ENCODE measurements at places on chromosomes 12 and 14. TPM values are rescaled to one million over a fixed set of nuclear protein-coding genes. Genes with fewer than 3 reads are reported as not detected.

PRH2 gene
- polyA plus RNA-seq, result 0.14 TPM

DNAI7 gene
- polyA plus RNA-seq, result 0.23 TPM

SYT1 gene
- 0.90 TPM for polyA plus RNA-seq

DNA sequence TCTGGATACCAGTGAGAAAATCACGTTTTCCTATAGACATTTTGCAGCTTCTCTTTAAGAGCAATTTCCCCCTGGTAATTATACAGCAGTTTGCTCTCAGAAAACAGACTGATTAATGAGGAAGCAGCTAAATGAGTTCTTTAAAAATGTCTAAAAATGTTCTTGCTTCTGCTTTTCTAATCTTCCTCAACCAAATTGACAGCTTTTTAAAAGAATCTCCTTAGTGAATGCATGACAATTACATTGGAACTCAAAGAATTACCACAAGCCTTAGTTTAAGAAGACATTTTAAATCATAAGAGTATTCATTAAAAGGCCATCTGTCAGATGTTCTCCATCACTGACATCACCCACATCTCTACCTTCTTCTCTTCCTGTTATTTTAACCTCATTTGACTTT lies 135.8 kb upstream of the PLXNC1 start:
- peak; percentile 34 for DNase-seq
- H3K27me3 ChIP-seq, result no peaks in the 10 kb centered on the region
- no peaks in the 10 kb centered on the region for H3K4me1 ChIP-seq
- no peak overlapping the region for H3K4me3 ChIP-seq
- no peaks in the 10 kb centered on the region for H3K36me3 ChIP-seq

GRCh38 chr12:64538121-64538520 lies 72.2 kb upstream of the RASSF3 start:
- no peaks in the 10 kb centered on the region for H3K36me3 ChIP-seq
- H3K4me3 ChIP-seq, result no peak overlapping the region
- no peaks in the 10 kb centered on the region for H3K27me3 ChIP-seq
- H3K27ac ChIP-seq, result no peak overlapping the region
- H3K4me1 ChIP-seq, result no peaks in the 10 kb centered on the region

DNA sequence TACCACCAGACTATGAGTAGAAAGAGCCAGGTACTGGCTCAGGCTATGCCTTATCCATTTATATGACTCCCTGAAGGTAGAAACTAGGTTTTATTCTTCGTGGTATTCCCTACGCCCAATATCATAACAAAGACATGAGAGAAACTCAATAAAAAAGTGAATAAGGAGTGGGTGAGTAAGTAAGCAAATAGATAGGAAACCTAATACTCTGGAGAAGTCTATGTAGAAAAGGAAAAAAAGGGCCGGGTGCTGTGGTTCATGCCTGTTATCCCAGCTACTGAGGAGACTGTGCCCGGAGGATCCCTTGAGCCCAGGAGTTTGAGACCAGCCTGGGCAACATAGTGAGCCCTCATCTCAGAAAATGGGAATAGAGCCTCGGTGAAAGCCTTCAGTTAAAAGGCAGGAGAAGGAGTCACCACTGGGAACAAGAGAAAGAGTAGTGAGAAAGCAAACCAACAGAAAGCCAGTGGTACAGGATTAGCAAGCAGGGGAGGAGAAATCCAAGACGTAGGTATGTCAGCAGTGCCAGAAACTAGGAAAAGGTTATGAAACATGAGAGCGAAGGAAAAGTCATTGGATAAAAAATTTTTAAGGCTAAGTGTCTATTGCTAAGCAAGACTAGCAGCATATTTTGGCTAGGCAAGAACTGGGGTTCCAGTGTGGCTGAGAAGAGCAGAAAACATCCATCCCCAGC lies 6.0 kb upstream of the OR6J1 start:
- H3K36me3 ChIP-seq, result no peaks in the 10 kb centered on the region
- H3K27ac ChIP-seq, result no peak overlapping the region
- peaks cover 6% of the 10 kb centered on the region for H3K4me1 ChIP-seq
- no peak overlapping the region for H3K4me3 ChIP-seq

- no peak overlapping the region for H3K27ac ChIP-seq
- H3K27me3 ChIP-seq, result no peaks in the 10 kb centered on the region
- H3K36me3 ChIP-seq, result peaks cover 3% of the 10 kb centered on the region
- no peak overlapping the region for H3K4me3 ChIP-seq
Measured at GRCh38 chr14:20482382-20482781, 13.2 kb downstream of the PNP start.

DNA sequence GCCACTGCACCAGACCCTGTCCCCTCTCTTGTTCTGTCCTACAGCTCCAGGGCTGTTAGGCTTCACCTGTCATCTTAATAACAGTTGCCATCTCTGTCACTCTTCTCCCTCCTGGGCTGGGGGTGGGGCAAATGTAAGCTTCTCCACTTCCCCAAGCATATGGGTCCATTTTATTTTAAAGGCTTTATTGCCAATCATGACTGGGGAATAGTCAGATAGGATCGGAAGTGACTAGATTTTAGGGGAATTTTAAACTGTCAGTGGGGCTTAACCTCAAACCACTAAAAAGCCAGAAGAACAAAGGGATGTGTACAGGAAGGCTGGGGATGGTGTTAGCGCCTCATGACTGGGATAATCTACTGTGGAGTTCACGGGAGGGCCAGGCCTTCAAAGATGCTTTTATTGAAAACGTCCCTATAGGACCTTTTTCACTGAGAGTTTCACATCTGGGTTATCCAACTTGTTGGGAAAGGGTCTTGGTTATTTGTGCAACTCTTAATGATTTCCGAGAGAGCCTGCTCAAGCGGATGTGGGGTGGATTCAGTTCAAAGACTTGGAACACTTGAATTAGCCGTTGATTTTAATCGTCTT lies 41.6 kb downstream of the CHST11 start:
- H3K4me1 ChIP-seq, result peaks cover 5% of the 10 kb centered on the region
- H3K27ac ChIP-seq, result no peak overlapping the region
- no peaks in the 10 kb centered on the region for H3K36me3 ChIP-seq

- H3K27ac ChIP-seq, result no peak overlapping the region
- no peaks in the 10 kb centered on the region for H3K36me3 ChIP-seq
- H3K4me1 ChIP-seq, result peaks cover 5% of the 10 kb centered on the region
- peak; percentile 83 for DNase-seq
- H3K4me3 ChIP-seq, result no peak overlapping the region
- H3K27me3 ChIP-seq, result peaks cover 19% of the 10 kb centered on the region
Measured at GRCh38 chr12:53696285-53696654, 20.4 kb upstream of the ATP5MC2 start.

DNA sequence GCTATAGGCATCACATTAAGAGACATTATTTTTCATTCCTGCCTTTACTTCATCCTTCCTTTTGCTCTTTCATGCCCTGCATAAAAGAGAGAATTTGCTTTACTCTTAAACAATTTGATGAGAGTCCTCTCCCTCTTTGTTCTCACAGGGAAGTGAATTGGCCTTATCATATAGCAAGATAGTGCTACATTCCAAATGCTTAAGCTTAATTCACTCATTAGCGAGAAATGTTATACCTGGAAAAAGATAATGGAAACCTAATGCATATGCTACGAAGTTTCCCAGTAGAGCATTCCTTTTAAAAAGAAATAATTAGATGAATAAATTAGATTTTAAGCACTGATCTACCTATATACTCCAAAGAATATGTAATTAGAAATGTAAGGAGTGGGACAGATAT lies 798.8 kb downstream of the C12orf50 start:
- no peaks in the 10 kb centered on the region for H3K4me1 ChIP-seq
- no peaks in the 10 kb centered on the region for H3K27me3 ChIP-seq
- no peaks in the 10 kb centered on the region for H3K36me3 ChIP-seq
- no peak for DNase-seq
- no peak overlapping the region for H3K4me3 ChIP-seq
- H3K27ac ChIP-seq, result no peak overlapping the region

DNA sequence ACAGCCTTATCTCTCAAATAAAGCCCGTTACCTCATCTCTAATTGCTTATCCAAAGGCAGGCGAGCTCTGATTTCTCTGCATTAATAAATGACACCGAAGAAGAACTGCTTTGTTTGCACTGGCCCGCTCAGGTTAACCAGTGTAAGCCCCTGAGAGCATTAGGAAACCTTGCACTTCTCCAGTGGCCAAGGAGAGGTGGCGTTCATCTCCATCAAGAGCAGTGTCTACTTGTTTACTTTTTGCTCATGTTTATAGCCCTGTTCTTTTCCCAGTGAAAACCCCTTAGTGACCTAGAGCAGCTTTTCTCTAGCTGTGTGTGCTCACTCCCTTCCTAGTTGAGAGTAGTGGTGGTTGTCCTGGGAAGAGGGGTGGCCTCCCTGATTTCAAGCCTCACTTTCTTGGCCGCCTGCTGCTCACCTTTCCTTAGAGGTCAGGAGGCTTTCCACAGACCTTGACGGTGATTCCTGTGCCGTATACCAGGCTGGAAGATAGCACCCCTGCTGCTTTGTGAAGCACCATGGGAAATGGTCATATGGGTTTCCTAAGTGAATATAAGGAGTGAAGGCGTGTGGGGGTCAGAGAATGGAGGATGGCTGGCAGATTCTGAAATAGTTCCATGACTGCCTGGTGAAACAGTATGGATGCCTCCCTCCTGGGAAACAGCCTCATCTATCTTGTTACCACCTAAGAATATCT lies 16.6 kb downstream of the FBXW8 start:
- H3K36me3 ChIP-seq, result no peaks in the 10 kb centered on the region
- DNase-seq, result no peak
- no peak overlapping the region for H3K4me3 ChIP-seq
- no peaks in the 10 kb centered on the region for H3K27me3 ChIP-seq

Measured in fibroblast of lung (primary cell).